NCI-H2107 (cell line): ENCODE measurements at places on chromosomes 7 and 10.
A peak's percentile ranks its signal among the peaks of the same experiment; 100 is the strongest.

- no peak for DNase-seq
Observed at GRCh38 chr10:61860964-61861758, 40.3 kb upstream of the ARID5B start.

DNA sequence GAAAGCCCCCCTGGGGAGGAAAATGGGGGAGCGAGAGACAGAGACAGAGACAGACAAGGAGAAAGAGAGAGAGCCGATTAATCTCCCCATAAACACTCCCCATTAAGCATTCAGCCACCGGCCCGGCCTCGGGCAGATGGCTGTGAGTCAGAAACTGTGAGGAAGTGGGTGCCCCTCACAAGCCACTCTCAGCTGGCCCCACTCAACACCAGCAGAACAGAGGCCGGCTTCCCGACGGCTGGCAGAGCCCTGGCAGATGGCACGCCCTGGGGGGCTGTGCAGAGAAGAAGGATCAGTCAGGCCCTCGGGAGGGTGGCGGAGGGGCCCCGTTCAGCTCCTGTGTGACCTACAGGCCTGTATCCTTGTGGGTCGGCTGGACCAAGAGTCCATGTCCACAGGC, 41.2 kb downstream of the CAMK2B start:
- DNase-seq: no peak

GRCh38 chr7:111499027-111499426, 63.3 kb downstream of the IMMP2L start:
- no peak for DNase-seq

DNA sequence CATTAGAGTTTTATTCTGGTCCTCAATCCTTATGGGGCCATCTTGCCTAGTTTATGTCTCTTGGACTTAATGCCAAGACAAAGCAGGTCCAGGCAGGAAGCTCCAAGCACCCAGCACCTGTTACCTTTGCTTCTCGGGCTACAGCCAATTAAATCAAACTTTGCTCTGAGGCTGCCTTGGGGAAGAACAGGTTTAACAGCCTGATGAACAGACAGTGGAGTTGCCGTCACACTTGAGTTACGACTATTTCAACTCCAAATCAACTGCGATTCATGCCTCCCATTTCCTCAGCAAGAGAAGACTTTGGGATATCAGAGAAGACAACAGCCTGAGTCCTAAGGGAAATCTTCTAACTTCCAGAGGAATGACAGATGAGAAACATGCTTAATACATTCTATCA, 62.2 kb downstream of the XPNPEP1 start:
- no peak for DNase-seq

DNA sequence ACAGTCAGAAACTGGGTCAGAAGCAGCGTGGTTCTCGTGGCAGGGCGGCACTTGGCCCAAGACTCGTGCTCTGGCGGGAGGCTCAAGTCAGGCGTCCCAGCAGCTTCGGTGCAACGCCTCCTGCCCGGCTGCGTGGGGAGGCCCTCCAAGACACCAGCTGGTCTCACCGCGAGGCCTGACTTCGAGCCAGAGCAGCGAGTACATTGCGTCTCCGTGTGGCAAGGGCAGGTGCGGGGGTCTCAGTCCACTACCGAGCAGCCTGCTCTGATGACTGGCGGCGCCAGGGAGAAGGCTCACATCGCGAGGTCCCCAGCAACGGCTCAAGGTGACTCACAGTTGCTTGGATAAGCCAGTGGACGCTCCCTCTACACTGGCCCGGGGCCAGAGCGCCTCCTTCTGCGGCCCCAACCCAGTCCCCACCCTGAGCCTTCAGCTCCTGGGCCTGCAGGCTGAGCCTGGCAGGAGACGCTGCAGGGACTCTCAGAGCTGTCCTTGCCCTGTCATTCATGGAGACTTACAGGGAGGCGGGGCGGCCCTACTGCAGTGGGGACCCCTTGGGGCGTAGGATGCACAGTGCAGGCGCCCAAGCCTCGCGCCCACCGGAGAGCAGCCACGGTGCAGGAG, 41.9 kb upstream of the PRKAR1B start:
- DNase-seq: no peak

GRCh38 chr7:3301831-3302618, 973 bp downstream of the SDK1 start:
- DNase-seq: no peak

DNA sequence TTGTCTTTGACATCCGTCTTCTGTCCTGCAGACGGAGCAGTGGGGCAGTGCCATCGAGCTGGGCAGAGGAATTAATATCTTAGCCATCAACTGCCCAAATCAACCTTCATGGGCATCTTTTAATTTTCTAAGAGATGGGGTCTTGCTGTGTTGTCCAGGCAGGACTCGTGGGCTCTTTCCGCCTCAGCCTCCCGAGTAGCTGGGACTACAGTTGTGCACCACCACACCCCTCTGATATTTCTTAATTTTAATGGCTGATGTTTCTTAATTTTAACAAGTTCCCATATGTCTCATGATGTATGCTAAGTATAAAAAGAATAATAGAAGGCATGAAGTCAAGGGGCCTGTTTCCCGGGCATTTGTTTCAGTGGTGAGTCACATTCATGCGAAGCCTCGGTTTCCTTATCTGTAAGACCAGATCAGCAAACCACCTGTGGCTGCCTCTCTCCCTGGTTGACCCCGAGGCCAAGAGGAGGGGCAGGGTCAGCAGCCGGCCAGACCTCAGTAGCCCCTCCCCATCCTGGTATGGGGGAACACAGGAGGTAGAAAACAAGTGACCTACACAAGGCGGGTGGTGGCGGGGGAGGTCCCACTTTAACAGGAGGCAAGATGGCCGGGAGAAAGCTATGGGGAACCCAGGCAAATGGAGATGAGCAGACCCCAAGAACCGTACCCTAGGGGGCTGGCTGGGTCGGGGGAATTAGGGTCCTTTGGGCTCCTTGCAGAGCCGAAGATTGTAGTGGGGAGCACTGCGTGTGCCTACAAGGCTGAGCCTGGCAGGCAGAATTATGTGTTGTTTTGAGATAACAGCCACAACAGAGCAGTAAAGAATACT, 85.5 kb downstream of the CUX1 start:
- DNase-seq: no peak

GRCh38 chr10:49357910-49358309, 38.0 kb downstream of the DRGX start:
- no peak for DNase-seq

DNA sequence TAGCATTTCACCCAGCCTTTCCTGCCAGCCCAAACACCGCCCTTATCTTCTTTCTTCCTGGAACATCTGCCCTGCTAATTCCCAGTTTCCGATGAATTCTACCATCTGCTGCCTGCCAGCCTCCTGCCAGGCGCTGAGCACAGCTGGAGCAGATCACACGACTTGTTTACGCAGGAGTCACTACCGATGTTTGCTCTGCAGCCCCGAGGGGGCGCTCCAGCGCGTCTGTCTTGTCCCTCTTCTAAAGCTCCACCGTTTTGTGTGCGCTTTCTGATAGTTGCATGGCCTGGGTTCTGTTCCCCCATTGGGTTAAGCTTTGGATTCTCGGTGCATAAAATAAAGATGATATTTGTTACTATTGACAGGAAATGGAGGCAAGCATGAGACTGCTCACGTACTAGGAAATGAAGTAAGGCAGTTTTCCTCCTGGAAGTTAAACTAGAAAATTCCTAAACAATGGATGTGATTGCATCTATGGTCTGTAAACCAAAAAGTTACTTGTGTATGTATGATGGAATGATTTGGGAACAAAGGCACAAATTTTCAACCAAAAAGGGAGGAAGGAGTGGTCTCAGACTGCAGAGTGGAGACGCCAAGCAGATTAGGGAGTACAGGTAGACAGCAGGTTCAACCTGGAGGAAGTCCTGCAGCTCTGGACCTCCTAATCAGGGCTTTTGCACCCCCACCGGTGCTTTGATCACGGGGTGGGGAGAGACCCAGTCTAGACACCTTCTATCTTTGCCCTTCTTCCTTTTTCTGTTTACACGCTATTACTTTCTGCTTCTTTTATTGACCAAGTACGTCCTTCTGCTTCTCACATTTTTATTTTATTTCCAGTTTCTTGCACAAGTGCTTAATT, 2.2 kb upstream of the RBM17 start:
- peak; percentile 32 for DNase-seq

DNA sequence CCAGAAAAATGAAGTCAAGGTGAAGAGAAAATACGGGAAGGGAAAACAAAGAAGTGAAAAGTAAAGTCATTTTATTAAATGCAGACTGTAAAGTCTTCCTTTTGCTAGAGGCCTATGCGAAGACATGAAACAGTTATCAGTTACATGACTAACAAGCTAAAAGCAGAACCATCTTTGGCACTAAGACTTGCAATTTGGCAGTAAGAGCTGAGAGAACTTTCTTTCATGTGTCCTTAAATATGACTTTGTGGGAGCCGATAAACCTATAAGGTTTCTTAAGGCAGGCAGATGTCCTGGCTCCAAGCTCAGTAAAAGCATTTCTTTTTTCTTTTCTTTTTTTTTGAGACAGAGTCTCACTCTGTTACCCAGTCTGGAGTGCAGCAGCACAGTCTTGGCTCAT, 10.4 kb downstream of the ANLN start:
- no peak for DNase-seq

GRCh38 chr7:22356010-22356691, 803 bp downstream of the RAPGEF5 start:
- DNase-seq: no peak

GRCh38 chr7:21999896-22000295, 54.2 kb upstream of the CDCA7L start:
- DNase-seq: no peak

DNA sequence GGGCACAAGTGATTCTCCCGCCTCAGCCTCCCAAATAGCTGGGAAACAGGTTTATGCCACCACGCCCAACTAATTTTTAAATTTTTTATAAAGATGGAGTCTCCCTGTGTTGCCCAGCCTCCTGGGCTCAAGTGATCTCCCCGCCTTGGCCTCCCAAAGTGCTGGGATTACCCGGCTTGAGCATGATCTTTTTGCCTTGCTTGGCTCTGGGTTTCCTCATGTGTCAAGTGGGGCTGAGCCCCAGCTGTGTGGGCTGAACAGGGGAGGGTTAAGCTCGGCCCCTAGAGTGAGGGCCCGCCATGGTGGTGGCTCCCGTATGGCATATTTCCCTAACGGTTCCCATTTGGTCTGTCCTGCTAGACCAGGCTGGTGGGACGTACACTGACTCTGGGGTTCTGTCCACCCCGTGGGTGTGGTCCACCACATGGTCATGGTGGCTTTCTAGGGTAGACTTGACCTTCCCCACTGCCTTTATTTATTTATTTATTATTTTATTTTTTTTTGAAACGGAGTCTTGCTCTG, 66.3 kb downstream of the LHPP start:
- DNase-seq: no peak

- DNase-seq: peak; percentile 49
Observed at GRCh38 chr7:87312215-87312865, 33.1 kb upstream of the CROT start.

- no peak for DNase-seq
Observed at GRCh38 chr7:108055611-108056021, 52.7 kb upstream of the LAMB1 start.

DNA sequence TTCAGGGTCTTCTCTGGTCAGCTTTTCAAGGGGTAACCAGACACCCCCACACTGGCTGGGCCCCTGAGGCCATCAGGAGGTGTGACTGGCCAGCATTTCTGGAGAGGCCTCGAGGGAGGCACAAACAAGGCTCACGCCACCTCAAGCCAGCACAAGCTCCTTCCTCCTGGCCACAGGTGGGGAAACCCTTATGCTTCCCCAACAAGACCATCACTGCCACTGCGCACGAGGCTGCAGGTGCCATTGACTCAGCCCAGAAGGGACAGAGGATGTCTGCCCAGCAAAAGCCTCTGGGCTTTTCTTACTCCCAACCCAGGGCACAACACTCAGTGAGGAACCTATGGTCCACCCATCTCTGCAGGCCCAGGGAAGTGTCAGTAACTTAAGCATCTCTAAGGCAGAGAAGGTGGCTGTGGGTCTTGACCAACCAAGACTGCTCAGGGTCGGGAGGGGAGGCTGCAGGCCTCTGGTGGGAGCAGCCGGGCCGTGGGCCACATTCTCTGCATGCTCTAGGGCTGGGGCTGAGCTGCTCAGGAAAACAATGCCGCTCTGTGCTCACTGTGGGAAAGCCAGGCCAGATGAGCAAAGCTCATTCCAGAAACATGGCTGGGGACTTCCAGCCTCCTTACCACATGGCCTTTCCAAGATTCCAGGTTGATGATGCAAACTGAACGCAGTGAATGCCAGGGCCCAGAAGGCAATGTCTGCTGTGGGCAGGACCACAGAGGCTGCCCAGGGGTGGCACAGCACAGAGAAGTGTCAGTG, 24.2 kb upstream of the RASSF4 start:
- no peak for DNase-seq

DNA sequence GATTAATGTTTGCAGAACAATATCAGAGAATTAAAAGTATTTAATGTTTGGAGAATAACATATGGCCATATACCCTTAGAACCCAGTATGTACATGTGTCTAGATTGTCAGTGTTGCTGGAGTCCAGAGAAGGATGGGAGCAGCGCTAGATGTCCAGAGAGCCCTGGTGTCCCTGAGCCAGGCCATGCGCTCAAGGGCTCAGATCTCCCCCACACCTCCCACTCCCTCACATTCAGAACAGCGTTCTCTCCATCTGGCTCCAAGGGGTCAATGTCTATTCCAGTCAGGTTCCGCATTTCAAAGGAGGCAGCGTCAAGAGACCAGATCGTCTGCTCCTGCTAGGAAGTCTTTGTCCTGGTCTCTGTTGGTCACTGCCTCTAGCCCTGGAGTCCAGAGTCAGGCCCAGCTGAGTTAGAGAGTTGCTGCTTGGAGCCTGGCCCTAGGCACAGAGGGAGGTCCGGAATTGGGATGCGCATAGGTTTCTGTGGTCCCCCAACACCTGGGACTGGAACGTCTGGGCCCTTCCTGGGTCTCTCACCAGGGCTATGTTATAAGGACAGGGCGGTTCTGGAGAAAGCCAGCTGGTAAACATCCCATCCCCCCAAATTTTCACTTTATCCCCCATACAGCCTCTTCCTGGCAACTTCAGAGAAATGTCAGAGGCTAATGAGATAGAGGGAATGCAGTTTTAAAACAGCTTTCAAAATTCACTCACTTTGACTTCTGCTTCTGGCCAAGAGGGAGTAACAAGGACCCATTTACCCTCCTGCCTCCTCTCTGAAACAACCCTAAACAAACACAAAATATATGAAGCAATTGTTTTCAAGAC, 6.5 kb upstream of the WDR86 start:
- no peak for DNase-seq

GRCh38 chr7:20776214-20776911, 10.3 kb downstream of the SP8 start:
- no peak for DNase-seq

GRCh38 chr7:137798073-137798763, 48.6 kb downstream of the DGKI start:
- no peak for DNase-seq

- no peak for DNase-seq
Observed at GRCh38 chr10:112857493-112857892, 92.6 kb upstream of the TCF7L2 start.

DNA sequence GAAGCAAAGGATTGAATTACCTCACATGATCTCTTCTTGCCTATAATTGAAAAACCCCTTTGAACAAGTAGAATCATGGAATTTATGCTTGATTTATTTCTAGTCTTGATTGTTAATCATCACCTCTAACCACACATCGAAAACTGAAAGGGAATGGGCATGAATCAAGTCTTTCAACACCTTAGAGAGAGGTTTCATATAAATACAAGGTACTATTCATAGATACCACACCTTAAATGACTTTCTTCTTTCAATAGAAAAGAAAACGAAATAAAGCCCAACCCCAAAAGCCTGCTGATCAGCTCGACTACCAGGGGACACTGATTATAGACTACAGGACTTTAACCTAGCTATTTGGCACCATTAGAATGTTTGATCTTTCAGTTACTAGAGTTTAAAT, 128.6 kb upstream of the PTPRZ1 start:
- DNase-seq: no peak
